ENCODE measurements at places on chromosomes 3 and 15.
A peak's percentile ranks its signal among the peaks of the same experiment; 100 is the strongest.

GRCh38 chr3:190155752-190156151 is 35.1 kb upstream of the P3H2 start:
- no peak for DNase-seq

- peak; percentile 59 for DNase-seq
Measured at GRCh38 chr15:71440489-71441110, 325.3 kb downstream of the THSD4 start.

GRCh38 chr3:62558549-62559112 is 185.3 kb upstream of the FEZF2 start:
- peak; percentile 59 for DNase-seq

- DNase-seq = no peak
Measured at GRCh38 chr15:72163719-72164118, 33.9 kb downstream of the GRAMD2A start.

DNA sequence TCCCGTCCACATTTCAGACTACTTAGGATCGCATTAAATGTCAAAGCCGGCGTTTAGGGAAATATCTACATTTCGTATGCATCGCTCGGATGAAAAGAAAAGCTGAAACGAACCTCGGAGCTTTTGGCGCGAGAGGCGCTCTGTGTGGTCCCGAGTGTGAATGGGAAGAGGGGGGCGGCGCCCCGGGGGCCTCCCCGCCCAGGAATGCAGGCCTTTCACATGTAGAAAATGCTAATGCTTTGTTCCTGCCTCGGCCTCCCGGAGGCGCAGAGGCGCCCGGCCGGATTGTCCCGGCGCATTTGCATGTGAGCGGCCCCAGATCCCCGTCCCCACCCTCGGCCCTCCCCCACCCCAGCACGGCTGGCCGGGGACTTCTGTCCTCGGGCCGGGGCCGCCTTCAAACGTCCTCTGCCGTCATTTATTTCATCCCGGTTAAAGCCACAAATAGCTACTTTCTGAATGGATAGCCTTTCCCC is 37.0 kb upstream of the TRIM71 start:
- peak; percentile 66 for DNase-seq

DNA sequence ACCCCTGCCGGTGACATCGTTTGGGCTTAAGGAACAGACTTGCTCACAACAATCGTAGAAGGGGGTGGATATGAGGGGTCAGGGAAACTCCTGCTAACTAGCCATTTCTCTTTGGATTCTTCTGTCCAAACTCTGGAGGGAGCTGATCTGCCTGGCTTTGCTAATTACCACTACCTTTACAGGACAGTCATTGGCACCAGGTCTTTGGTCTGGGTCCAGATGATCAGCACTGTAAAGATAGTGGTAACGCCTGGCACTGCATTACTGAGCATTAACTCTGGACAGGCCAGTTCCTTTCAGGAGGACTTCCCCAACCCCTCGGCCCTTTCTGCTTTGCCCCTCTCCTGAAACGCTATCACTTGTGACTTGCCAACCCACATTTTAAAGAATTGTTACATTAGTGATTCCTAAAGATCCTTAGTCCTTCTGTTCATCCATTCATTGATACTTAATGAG is 788 bp downstream of the UQCC5 start:
- no peak for DNase-seq

- no peak for DNase-seq
Measured at GRCh38 chr15:88498996-88499395, 31.5 kb downstream of the MRPS11 start.

DNA sequence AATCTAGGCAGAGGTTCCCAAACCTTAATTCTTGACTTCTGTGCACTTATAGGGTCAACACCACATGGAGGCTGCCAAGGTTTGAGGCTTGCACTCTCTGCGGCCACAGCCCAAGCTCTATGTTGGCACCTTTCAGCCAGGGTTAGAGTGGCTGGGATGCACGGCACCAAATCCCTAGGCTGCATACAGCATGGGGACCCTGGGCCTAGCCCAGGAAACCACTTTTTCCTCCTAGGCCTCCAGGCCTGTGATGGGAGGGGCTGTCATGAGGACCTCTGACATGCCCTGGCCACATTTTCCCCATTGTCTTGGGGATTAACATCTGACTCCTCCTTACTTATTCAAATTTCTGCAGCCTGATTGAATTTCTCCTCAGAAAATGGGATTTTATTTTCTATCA is 165.4 kb downstream of the SI start:
- DNase-seq = no peak

DNA sequence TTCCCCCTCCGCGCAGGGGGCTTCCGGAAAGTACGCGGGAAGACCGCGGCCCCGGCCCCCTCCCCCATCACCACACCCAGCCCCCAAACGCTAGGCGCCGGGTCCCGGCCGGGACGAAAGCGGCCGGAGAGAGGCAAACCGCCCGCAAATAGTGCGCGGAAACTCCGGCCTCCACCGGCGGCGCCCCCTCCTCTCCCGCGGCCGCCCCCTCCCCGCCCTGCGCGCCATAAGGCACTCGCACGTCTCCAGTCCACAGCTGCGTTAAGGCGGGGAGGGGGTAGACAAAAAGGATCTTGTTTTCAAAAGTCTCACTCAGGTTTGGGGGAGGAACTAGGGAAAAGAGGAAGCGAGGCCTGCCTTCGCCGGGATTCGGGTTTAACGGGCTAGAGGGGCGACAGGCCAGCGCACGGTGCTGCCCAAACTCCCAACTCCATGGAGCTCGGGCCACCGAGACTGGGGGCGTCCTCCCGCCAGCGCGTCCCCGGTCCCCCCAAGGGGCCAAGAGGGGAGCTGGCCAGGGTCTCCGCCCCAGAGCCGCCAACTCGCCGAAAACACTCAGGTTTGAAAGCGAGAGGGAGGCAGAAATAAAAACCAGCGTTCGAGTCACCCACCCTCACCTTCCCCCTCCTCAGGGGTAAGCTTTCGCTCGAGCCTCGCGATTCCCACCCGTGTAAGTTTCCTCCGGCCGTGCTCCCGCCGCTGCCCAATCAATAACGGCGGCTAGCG is 1.8 kb downstream of the ANP32A start:
- DNase-seq = peak; percentile 92

- peak; percentile 54 for DNase-seq
Measured at GRCh38 chr3:52834871-52835501, at the start of gene MUSTN1. Gene MUSTN1 (minus strand): TSS chr3:52835019. CDS start chr3:52834948, 71 bp downstream.

DNA sequence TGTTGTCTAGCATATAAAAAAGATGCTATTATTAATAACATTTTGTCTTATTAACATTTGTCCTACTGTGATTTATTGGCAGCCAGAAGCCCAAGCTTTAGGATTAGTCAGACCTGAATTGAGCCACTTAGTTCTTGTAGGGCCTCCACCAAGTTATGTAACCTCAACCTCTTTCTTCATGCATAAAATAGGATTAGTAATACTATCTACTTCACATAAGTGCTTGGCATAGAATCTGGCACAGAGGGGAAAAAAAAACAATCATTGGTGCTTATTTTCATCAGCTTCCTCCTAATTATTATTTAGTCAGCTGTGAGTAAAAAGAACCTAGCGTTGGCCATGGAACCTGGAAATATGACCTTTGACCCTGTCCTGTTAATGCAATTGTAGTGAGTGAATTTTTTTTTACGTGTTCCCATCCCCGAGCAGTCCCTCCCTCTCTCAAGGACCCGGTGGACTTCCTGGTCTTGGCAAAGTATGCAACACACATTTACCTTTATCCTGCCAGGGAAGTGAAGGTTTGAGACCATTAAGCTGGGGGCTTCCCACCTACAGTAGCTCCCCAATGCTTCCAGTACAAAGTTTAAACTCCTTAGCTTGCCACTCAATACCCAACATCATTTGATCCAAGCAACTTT is 136.8 kb downstream of the FHIT start:
- DNase-seq = no peak

DNA sequence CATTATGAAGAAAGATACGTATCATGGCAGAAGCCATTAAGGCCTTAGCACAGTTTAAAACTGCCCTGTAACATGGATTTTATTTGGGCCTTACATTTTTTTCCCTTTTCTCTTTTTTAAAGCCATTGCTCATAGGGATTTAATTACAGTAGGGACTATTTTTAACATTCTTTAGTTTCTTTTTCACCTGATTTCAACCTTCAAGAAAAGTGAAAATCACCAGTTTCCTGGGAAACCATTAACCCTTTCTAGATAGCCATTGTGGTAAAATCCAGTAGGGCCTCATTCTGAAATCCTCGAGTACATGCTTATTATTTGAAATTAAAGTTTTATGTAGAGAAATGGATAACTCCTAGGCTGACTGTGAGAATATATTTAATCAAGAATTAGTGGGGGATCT is 3.1 kb downstream of the SPRED1 start:
- DNase-seq = peak; percentile 54

- peak; percentile 11 for DNase-seq
Measured at GRCh38 chr3:21484057-21484827, 266.8 kb downstream of the ZNF385D start.

All from osteoblast (primary cell).